ENCODE measurements at places on chromosomes 12 and 14. TPM values are rescaled to one million over a fixed set of nuclear protein-coding genes. Genes with fewer than 3 reads are reported as not detected.

- no peak for DNase-seq
Observed at GRCh38 chr14:76782885-76783566, 21.8 kb downstream of the VASH1 start.

DNA sequence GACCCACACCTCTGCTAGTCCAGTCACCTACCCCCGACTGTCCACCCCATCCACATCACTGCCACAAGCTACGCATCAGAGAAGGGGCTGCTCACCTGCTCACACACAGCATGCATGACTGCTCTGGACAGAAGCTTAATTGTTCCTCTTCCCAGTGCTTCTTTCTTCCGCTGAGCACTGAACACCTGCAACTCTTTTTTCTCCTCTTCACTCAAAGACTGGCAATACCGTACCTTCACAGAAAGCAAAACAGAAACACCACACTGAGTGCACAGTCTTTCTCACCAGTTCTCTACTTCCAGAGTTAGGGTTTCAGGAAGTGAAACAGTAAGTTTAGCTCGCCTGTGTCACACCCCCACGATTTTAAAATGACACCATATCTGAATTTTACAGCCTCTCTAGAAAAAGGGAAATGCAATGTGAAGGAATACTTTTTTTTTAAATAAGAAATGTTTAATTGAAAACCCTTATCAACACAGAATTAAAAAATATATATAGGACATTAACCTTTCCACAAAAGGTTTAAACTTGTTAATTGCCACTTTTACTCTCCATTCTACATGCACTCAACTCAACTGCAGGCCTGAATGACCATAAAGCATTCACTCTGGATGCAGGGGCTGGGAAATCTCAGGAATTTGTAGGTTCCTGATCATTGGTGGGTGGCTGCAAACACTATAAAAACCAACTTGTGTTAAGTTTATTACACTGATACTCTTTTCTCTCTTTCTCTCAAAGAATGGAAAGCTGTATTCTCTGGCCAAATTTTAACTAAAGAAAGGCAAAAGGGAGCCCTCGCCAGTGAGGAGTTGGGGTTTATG, 120.0 kb downstream of the PRICKLE1 start:
- no peak for DNase-seq

DNA sequence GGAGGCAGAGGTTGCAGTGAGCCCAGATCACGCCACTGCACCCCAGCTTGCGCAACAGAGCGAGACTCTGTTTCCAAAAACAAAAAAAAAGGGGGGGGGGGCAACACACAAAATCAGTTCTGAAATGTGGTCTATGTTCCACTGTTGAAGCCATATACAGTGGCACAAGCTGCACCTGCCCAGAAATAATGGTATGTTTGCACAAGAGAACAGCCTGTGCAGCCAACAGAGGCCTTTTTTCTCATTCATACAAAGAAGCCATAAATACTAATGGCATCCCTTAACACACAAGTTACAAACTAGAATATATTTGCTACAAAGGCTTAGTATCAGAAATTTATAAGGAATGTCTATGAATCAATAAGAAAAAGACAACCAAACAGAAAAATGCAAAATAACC, 37.1 kb downstream of the ITPR2 start:
- DNase-seq = no peak

GRCh38 chr12:26740991-26741390, 92.0 kb downstream of the ITPR2 start:
- DNase-seq = no peak

DNA sequence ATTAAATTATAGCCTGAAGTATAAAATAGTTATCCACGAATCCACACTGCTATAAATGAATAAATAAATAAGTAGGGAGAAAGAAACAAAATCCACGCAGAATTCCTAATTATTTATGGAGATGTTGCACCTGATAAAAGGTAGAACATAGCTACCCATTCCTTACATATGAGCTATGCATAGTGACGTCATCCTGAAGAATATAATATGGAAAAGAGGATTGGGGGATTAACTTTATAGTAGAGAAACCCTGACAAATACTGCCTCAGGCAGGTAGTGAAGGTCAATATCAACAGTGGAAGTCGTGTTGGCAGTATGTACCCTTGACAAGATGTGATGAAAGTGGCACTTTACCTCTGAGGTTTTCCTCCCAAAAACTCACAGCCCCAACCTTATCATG, 82.5 kb downstream of the PLCZ1 start:
- DNase-seq = no peak

- no peak for DNase-seq
Observed at GRCh38 chr12:47356129-47356700, 276.5 kb upstream of the AMIGO2 start.

- DNase-seq = no peak
Observed at GRCh38 chr14:100539766-100540140, 47.5 kb downstream of the BEGAIN start.

- no peak for DNase-seq
Observed at GRCh38 chr12:29610473-29611170, 113.1 kb upstream of the OVCH1 start.

- DNase-seq = no peak
Observed at GRCh38 chr14:80004871-80005270, 206.4 kb downstream of the DIO2 start.

- DNase-seq = no peak
Observed at GRCh38 chr12:19925841-19926240, 442.5 kb upstream of the PDE3A start.

GRCh38 chr12:122207391-122207790, 3.9 kb downstream of the B3GNT4 start:
- DNase-seq = peak; percentile 40

DNA sequence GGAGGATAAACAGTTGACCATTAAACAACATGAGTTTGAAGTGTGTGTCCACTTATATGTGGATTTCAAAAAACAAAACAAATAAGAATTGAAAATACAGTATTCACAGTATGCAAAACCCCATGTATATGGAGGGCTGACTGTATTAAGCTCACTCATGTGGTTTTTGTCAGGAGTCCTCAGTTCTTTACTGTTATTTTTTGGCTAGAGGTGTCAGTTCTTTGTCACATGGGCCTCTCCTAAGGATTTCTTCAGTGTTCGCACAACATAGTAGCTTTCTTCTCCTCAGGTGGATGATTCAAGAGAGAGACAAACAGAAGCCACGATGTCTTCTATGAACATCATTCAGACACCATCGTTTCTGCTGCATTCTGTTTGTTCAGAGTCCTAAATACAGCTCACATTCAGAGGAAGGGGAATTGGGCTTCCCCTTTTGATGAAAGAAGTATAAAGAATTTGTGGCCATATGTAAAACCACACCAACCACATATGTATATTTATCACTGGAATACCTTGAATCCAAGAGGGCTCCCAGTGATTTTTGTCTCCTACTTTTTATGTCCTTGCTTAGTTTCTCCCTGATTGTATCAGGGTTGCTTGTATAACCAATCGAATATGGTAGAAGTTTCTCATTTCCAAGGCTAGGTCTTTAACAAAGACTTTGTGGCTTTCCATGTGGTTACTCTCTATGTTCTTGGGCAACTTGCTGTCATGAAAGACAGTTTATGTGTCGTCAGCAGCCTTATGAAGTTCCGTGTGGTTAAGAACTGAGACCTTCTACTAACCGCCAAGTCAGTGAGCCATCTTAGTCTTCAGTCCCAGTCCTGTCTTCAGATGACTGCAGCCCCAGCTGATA, 18.9 kb downstream of the MNAT1 start:
- DNase-seq = no peak

DNA sequence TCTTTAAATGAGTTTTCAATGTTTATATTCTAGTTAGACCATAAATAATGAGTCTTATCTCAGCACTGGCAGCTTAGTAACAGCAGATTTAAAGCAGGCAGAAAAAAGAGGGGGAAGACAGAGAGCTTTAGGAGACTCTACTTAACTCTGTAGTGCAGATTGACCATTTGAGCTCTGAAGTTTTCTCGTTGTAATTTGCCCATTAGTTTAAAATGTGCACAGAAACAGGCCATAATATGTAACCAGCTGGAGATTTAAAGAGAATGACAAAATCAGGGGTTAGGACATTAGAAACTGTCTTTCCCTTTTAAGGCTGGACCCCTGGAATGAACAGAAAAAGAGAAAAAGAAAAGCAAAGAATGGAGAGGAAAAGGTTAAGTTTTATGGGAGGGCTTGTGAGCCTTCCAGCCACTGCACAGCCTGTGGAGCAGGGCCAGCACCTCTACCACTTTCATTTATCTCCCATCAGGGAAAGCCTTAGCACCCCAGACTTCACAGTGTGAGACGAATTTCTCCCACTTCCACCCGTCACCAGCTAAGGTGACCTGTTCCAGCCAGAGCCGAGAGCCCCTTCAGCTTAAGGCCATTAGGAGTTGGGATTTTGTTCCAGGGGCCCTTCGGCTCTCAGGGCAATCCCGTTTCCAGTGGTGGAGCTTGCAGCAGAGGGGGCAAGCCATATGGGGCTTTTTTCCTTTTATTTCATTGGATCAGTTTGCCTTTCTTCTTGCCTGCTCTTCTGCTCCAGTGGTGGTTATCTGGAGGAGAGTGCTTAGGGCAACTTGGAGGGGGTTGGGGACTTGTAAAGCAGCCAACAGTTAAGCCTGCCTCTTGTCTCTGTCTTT, 8.0 kb downstream of the IL22 start:
- no peak for DNase-seq

Gene IL23A
- total RNA-seq = 5.3 TPM

Gene PIGH
- 41.4 TPM for total RNA-seq

Gene CD27
- not detected for total RNA-seq

Gene LMNTD1
- not detected for total RNA-seq

Gene ESRRB
- not detected for total RNA-seq

Gene RNASE1
- 0.85 TPM for total RNA-seq

Gene FOXA1
- total RNA-seq = not detected
